ENCODE measurements at places on chromosomes 4 and X. TPM values are rescaled to one million over a fixed set of nuclear protein-coding genes. Genes with fewer than 3 reads are reported as not detected.

PCDH10 gene
- 4.6 TPM for polyA plus RNA-seq

ASMT gene
- not detected for polyA plus RNA-seq

SLC10A6 gene
- 0.14 TPM for polyA plus RNA-seq

GLRB gene
- 13.8 TPM for polyA plus RNA-seq

SSX2 gene
- not detected for polyA plus RNA-seq

RASGEF1B gene
- polyA plus RNA-seq = 12.2 TPM

XIAP gene
- polyA plus RNA-seq = 40.2 TPM

FAM120C gene
- polyA plus RNA-seq = 9.5 TPM

TBC1D14 gene
- polyA plus RNA-seq = 62.6 TPM

PNMA6F gene
- 0.12 TPM for polyA plus RNA-seq

G6PD gene
- polyA plus RNA-seq = 39.4 TPM

MAN2B2 gene
- polyA plus RNA-seq = 16.7 TPM

TCEAL3 gene
- polyA plus RNA-seq = 37.5 TPM

SSX4B gene
- not detected for polyA plus RNA-seq

GAGE2A gene
- polyA plus RNA-seq = not detected

GRCh38 chrX:44422631-44423030, 79.2 kb upstream of the EFHC2 start:
- no peak for DNase-seq

- no peak for DNase-seq
Observed at GRCh38 chrX:74450803-74451449, 29.6 kb downstream of the SLC16A2 start.

GRCh38 chrX:129795584-129795983, 15.8 kb downstream of the SASH3 start:
- no peak for DNase-seq

DNA sequence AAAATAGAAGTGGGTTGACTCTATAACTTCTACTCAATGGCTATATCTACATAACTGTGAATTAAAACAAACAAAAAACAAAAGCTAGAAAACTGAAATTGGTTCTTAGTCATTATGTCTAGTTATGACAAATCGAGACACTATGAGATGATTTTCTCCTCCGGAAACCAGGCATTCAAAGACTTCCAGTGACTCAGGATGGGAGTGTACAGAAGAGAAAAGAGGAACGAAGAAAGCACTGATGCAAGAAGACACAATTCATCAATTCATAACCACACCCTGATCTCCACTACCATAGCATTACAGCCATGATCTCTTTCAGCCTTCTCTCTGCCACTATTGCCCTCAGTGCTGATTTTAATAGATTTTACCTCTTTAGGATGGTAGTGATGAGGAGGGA, 253.6 kb downstream of the CBLL2 start:
- DNase-seq = no peak

DNA sequence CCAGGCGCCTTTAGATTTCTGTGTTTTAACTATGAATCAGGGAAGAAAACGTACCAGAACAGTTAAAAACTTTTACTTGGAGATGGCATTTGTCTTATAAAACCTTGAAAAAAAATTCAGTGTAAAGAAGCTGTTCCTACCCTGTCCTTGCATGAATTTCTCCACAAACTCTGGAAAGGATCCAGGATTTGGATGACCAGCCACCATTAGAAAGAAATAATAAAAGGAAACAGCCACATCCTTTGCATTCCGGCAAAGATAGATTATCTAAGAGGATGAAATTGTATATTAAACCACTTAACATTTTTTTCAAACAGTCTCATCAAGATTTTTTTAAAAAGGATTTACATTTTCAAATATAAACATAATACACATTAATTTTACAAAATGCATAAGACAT, 10.6 kb downstream of the SULT1E1 start:
- DNase-seq = no peak

DNA sequence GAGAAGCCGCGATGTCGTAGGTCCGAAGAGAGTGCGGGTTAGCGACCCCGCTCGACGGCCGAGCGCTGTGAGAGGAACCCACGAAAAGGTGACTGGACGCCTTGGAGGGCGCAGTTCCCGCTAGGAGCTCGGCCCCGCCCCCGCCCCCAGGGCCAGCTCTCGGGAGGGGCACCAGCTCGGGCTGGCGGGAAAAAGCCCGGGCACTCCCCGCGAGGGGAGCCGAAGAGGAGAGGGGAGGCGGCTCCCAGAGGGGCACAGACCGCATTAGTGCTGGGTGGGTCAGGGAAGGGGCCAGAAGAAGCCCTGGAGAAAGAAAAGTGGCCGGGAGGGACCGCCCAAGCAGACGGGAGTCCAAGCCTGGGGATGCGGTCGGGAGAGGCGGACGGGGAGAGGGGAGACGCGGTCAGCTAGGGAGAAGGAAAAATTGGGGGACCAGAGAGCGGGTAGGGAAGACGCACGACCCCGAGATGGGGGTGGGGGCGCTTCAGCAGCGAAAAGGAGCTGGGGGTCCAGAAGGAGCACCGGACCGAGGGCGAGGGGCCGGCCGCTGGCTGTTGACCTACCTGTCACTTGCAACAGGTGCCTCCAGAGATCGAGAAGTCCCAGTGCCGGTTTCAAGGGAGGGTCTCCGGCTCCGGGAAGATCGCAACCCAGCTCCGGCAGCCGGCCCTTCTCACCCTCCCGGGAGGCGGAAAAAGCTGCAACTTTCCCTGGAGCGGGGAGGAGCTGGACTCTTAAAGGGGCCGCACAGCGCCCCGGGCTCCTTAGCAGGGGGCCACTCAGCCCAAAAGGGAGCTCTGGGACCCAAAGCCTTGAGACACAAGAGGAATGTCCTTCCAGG, at the start of gene SYTL4:
Gene SYTL4, minus strand, starts transcription at position 681 of the 841 bp plus-strand sequence. CDS start 30,084 bp downstream, outside the sequence.
- DNase-seq = no peak

GRCh38 chr4:86130160-86130933, 229.5 kb downstream of the MAPK10 start:
- DNase-seq = no peak

- no peak for DNase-seq
Observed at GRCh38 chr4:15116509-15117079, 114.3 kb downstream of the CPEB2 start.

DNA sequence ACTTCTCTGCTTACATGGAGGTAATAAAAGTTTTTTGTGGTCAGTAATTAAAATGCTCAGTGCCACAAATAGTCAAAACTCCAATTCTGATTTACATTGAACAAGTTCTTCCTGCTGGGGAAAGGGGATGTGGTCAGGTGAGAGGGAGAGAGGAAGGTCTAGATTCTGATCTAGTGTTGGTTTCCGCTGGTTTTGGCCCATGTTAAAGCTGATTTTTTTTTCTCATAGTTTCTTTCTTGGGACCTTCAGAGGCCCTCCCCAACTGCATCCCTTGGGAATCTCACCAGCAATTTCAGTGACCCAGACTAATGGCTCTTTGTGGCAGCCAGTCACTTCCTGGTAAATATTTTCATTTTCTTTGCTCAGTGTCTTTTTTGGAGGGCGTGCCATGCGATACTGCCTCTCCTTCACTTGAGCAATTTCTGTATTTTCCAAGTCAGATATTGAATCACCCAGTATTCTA, 332.7 kb downstream of the RAPGEF2 start:
- DNase-seq = no peak

GRCh38 chr4:127441571-127441970, 191.2 kb upstream of the INTU start:
- DNase-seq = no peak

- no peak for DNase-seq
Observed at GRCh38 chrX:73851014-73852009, 288.3 kb downstream of the CHIC1 start.

GRCh38 chr4:15110120-15110571, 107.9 kb downstream of the CPEB2 start:
- no peak for DNase-seq

DNA sequence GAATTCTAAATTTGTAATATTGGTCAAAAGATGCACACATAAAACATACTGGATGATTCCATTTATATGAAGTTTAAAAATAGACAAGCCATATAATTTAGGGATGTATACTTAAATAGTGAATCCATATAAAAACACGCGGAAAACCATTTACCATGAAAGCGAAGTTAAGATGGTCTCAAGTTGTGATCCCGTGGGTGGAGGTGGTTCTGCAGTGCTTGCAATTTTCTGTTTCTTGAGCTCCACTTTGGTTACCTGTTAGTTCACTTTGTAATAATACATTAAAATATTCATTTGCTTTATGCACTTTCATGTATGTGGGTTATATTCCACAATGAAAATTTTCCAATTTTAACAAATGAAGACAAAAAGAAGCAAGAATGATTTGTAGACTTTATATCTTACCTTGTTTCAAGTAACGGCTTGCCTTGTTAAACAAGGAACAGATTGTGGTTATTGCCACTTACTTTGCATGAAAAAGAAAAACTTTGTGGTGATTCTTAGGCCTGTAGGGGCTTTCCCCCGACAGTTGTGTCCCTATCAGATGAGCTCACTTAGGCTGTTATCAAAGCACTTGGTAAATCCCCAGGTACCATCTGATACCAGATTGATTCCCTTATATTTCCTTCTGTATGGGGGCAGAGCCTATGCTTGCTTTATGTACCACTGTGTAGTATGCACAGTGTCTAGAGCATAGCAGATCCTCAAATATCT, 12.2 kb downstream of the UCP1 start:
- DNase-seq = no peak

DNA sequence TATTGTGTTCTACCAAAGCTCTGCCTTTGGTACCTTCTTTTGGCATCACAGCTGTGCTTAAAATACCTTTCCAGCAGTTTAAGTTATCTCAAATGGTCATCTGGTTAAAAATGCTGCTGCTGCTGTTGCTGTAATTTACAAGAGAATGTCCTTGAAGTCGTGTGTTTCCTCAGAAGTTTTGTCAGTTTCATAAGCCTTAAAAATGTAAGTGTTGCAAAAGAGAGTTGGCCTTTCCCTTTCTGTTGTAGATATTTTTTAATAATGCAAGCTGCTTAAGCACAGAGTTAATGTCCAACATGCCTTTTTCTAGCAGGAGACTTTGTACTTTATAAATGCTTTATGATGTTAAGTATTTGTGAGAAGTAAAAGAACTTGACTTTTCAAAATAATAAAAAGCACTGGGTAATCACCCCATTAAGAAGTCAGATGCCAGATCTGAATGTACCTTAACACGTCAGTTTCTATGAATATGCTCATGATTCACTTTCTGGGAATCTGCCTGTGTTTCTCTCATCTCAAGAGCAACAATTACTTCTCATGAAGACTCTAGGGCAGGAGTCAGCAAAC, 35.3 kb upstream of the TENM3 start:
- no peak for DNase-seq

DNA sequence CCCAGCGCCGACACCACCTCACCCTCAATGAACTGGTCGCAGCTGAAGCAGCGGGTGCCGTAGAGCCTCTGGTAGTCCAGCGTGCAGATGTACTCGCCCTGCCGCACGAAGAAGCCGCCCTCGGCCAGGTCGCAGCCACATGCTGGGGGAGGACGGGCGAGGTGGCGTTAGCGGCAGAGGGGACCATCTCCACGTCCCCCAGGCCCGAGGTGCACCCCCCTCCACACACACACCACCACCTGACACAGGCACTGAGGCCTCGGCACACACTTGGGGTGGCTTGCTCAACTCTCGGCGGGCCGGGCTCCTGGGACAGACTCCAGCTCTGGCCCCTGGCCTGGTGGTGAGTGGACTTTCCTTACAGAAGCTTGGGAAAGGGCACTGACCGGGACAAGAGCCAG, 61.5 kb downstream of the ABLIM2 start:
- no peak for DNase-seq

- DNase-seq = no peak
Observed at GRCh38 chr4:185778307-185778706, 33.7 kb downstream of the SORBS2 start.

GRCh38 chrX:50577326-50577725, 106.7 kb upstream of the DGKK start:
- DNase-seq = peak; percentile 7

- no peak for DNase-seq
Observed at GRCh38 chrX:29661290-29661689, 554.1 kb upstream of the MAGEB2 start.

DNA sequence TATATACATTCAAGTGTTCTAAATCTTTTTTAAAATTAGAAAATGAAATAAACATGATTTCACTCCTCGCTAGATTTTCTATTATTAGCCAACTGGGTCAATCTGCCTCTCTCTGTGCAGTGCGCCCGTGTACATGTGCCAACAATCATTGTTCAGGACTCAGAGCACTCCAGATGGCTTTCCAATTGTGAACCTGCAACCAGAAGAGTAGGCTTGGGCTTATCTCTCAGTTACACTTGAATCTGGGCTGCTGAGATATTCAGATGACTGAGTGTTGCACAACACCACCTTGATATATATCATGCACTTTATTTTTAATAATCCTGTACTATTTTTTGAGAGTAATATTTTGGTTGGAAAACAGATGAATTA, 184.0 kb upstream of the FSTL5 start:
- no peak for DNase-seq

- DNase-seq = no peak
Observed at GRCh38 chrX:2694914-2695267, 3.8 kb downstream of the CD99 start.

GRCh38 chrX:31355206-31355955, 283.5 kb upstream of the FTHL17 start:
- no peak for DNase-seq

- no peak for DNase-seq
Observed at GRCh38 chr4:172390331-172390730, 577.1 kb downstream of the GALNTL6 start.

GRCh38 chr4:87853108-87853507, 20.3 kb downstream of the MEPE start:
- DNase-seq = peak; percentile 51

DNA sequence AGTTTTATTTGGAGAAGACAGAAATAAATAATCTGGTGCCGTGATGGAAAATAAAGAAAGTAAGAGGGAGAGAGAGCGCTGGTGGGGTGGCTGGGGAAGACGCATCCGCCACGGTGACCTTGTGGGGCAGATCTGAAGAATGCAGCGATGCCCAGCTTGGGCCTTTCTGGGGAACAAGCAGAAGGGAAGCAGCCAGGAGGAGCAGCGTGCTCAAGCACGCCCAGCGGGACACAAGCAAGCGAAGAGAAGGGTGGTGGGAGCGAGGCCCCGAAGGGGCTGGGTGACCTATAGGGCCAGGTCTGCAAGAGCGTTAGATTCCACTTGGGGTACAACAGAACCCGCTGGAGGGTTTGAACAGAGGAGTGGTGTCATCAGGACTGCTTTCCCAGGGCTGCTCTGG, 12.4 kb downstream of the ENPP6 start:
- no peak for DNase-seq

GRCh38 chr4:74217365-74217764, 59.4 kb downstream of the MTHFD2L start:
- no peak for DNase-seq

DNA sequence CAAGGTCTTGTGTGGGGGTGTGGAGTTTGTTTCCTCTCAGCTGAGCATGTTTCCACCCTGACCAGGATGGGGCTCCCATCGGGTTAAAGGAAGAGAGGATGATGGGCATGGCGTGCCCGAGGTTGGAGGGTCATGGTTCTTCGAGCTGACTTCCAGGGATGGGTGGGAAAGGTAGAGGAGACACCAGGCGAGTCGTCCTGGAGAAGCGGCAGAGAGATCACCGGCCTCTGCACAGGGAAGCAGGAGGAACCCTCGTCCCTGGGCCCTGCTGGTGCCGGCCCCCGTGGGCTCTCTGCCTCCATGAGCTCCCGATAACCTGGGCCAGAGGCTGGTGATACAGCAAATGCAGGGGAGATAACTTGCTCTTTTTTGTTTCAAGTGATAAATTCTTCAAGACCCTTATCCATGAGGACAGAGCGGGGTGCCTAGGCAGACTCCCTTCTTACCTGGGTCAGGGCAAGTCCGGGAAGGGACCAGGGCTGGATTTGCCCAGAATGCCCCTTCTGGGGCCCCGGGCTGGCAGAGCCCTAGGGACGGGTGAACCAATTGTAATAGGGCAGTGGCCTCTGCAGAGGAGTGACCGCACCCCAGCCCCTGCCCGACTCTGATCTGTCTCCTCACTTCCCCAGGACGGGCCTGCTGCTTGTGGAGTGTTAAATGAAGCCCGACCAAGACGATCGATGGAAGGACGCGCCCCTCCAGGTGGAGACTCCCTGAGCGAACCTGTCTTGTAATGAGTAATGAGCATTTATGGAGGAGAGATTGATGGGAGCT, 63.0 kb downstream of the CPZ start:
- DNase-seq = no peak

Measured in right renal cortex interstitium (tissue), 3 donors.